ENCODE measurements at places on chromosomes 16 and 17.

- no peak for DNase-seq
Measured at GRCh38 chr17:7588553-7589203, 1.2 kb downstream of the SOX15 start.

DNA sequence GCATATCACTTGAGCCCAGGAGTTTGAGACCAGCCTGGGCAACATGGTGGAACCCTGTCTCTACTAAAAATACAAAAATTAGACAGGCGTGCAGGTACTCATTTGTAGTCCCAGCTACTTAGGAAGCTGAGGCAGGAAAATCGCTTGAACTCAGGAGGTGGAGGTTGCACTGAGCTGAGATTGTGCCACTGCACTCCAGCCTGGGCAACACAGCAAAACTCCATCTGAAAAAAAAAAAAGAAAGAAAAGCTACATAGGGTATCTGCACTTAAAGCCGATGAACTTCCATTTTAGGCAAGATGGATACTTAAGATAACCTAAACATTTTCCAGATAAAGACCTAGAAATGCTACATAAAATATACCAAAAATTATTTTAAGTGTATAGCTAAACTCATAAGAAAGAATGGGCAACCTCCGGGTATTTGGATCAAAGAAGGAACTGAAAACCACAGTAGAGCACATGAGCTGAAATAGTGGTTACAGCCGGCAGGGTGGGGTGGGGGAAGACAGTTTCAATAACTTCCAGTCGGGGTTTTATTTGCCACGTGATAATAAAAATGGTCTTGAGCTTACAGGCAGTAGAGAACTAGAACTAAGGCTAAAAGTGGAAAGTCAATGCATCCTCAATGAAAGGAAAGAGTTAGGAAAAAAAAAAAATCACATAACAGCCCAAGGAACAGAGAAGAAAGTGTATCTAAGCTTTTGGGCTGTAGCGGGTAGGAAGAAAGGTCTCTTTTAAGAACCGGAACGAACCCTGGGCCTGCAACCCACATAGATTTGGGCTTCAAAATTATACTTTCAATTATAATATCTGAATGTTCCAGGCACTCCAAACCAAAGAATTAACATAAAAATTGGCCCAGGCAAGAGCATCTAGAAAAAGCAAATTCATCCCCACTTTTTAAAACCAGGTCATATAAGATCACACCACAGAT is 53.1 kb downstream of the CFDP1 start:
- no peak for DNase-seq

DNA sequence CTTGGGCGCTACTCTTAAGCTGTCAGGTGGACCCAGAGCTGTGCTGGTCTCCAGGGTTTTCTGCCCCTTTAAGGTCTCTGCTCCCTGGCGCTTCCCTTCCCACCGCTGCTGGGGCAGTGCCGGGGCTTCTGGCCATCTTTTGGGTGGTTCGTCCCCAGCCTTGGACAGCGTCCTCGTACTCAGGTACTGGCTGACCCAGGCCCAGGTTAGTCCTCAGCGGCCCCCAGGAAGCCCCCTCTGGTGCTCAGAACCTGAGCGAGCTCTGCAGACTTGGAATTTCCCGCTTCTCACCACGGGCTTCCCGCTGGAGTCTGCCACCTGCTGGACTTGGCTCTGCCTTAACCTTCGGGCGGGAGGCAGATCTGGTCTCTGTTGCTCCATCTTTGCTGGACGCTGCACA is 94.1 kb upstream of the ZNF750 start:
- no peak for DNase-seq

DNA sequence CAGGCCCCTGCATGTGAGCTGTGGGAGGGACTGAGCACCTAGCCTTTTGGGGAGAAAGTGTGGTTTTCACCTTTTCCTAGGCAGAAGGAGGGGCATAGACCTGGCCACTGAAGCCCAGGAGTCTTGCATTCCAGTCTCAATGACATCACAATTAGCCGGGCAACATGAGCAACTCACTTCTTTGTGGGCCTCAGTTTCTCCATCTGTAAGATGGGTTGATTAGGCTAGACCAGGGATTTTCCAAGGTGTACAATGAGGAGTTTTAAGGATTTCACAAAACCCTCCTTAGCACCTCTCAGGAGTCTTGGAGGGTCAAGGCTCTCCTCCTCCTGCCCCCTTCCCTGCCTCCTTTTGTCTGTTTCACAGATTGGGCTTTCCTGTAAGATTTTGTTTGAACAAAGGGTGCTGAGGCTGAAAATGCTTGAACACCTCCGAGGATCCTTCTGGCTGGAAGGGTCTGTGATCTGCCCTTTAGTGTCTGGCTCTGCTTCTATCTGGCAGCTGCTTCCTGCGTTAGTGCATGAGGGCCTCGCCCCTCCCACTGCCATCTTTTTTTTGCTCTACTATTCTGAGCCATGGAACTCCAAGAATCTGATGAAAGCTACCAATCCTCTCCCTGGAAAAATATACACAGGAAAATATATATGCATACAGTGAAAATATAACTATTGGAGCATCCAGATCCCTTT is 52.4 kb upstream of the ETV4 start:
- DNase-seq, result no peak

GRCh38 chr17:72862276-72862999 is 230.1 kb downstream of the SLC39A11 start:
- peak; percentile 47 for DNase-seq

DNA sequence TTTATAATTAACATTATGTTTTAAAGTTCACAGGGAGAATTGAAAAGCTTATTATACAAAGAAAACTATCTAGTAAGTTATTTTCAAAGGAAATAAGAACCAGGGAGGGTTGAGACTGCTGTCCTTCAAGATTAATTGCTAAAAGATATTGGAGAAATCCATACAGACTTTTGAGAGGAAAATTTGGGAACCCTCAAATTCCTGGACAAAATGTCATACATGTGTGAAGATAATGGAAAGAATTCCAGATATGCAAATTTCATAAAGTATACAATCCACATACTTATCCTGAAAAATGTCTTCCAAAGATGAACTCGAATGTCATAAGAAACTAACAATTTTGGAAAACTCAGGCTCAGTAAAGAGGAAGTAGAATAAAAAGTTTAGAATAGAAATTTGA is 213.8 kb downstream of the HS3ST3A1 start:
- no peak for DNase-seq

GRCh38 chr17:77460514-77461046 is 319.8 kb downstream of the SEC14L1 start:
- no peak for DNase-seq

- no peak for DNase-seq
Measured at GRCh38 chr17:35018814-35019213, 38.5 kb downstream of the LIG3 start.

DNA sequence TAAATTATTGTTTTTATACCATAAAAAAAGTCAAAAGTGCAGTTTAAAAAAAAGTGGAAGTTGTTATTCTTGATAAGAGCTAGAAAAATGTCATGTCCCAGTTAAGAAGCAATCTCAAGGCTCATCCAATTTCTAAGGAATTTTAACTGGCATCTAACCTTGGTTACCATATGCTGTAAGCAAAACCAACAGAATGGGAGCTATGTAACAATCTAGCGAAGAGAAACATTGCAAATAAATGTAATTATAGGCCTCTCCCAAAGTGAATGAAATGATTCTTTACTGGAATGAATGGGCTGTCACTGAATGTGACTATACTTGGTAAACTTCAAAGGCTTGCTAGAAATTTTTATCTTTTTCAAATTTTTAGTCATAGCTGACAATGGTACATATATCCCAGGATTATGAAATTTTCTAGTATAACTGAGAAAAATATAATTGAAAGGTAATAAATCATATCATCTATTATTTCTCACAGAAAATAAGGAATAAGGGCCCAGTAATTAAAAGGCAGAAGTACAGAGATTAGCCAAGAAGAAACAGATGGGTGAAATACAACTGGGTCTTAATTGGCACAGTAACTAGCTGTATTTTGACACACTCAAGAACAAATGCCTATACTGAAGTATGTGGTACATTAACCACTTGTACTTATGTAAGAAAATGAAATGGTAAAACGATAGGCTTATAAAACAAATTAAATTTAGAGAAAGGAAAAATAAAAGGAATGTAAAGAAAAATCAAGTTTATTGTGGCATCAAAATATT is 61.5 kb downstream of the NETO2 start:
- DNase-seq, result peak; percentile 22

DNA sequence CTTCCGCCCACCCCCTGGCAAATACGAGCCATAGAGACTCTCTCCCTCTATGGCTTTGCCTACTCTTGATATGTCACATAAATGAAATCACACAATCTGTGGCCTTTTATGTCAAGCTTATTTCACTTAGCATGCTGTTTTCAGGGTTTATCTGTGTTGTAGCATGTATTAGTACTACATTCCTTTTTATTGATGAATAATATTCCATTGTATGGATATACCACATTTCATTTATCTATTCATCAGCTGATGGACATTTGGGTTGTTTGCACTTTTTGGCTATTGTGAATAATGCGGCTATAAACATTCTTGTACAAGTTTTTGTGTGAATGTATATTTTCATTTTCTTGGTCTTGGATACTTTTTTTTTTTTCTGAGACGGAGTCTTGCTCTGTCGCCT is 37.0 kb upstream of the DHX8 start:
- no peak for DNase-seq

Data from NCI-H524 (cell line).